ENCODE measurements at places on chromosomes 12 and 14.

GRCh38 chr12:53498235-53498630, 1.0 kb downstream of the MAP3K12 start:
- no peak for DNase-seq

GRCh38 chr14:101408077-101408831, 153.0 kb upstream of the DIO3 start:
- no peak for DNase-seq

- no peak for DNase-seq
Measured at GRCh38 chr12:55942577-55943136, 11.7 kb downstream of the DGKA start.

DNA sequence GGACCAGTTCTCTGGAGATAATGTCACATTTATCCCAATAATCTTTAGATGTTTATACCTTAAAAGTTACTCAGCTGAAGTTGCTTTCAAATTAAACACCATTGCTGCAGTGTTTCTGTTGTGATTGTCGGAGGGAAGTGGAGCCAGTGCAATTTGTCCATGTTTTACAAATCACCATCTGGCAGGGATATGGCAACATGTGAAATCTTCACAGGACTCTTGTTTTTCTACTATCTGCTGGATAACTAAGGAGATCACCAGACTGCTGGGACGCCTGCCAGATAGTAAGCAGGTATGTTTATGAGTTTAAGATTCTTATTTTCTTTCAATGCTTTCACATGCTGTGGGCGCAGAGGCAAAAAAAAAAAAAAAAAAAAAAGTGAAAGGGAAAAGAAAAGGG, 100.3 kb upstream of the SOX5 start:
- no peak for DNase-seq

DNA sequence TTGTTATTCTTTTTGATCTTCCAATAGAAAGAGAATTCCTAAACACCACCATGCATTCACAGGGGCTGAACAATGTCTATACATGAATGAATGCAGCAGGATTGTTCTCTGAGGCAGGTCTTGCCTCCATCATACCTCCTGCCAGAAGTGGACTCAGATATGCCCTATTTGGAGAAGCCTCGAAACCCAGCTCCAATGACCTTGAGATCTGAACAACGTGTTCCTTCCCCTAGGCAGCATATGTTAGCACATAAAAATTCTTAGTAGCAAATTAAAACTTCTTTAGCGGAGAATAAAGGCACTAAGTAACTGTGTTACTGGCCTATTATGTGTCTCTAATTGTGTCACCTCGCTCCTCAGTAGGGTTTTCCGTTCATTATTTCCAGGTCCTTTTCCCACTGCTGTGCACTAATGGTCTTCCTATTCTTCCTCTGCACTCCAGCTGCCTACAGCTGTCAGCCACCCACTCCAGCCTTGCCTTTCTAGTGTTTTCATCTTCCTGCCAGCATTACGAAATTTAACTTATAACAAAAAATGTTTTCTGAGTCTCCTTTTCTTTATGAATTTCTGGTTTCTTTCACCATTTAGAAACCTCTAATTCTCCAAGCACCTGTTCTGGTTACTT, 62.6 kb upstream of the IGF1 start:
- no peak for DNase-seq

- no peak for DNase-seq
Measured at GRCh38 chr14:65229748-65230728, 127.7 kb upstream of the MAX start.

DNA sequence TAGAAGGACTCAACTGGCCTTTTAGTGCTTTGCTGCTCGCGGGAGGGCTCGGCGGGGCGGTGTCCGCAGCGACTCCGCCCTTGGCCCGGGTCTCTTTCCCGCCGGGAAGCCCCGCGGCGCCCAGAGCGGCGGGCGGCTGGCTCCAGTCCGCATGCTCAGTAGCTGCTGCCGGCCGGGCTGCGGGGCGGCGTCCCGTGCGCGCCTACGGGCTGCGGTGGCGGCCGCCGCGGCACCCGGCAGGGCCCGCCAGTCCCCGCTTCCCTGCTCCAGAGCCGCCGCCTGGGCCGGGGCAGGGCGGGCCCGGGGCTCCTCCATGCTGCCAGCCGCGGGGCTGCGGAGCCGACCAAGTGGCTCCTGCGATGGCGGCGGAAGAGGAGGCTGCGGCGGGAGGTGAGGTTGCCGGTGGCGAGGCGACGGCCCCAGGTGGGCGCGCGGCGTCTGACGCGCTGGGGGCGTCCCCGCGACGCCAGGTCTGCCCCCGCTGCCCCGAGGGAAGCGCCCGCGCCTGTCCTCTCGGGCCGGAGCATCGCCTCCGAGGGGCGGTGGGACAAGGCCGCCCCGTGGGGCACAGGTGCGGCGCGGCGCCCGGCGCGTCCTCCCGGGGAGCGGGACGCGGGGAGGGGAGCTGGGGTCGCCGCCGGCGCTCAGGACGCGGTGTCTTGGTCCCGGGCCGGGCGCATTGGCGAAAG, at the start of gene BMAL2:
TSS of gene BMAL2 (plus strand) at position 123 of the 689 bp plus-strand sequence. CDS start at position 360, 237 bp downstream.
- no peak for DNase-seq

DNA sequence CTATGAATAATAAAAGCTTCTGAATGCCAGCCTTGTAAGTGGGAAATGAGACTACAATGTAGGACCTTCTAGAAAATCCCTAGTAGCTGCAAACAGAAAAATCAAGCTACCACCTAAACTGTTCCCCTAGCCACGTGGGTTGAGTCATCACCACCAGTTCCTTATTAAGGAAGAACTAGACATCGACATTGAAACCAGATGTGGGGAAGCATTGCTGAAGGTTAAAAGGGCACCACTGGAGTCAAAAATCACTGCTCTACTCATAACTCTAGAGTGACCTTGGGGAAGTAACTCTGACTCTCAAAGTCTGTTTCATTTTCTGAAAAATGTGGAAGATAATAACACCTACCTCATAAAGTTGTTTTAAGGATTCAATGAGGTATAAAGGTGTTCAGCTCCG, 9.4 kb upstream of the CNIH1 start:
- DNase-seq, result no peak

- no peak for DNase-seq
Measured at GRCh38 chr12:17342381-17342961, 736.5 kb upstream of the LMO3 start.

- no peak for DNase-seq
Measured at GRCh38 chr12:59833408-59833807, 237.6 kb downstream of the SLC16A7 start.

All from central memory CD8-positive, alpha-beta T cell (primary cell).